ENCODE measurements at places on chromosomes 5 and 9.

DNA sequence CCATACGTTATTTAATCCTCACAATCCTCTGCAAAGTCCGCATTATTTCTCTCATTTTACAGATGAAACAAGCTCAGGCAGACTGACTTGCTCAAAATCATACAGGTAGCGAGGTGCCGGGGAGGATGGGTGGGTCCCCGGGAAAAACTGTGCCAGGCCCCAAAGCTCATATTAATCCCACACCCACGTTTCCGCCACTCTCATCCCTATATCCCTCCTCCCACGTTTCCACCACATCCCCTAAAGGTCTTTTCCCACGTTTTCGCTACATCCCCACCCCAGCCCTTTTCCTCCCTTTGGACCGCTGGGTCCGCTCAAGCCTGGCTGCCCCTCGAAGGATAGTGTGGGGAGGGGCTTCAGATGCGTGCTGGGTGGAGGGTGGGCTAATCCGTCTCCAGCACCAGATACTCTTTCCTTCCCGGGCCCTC is 434 bp upstream of the FSD1L start:
- DNase-seq, result no peak

DNA sequence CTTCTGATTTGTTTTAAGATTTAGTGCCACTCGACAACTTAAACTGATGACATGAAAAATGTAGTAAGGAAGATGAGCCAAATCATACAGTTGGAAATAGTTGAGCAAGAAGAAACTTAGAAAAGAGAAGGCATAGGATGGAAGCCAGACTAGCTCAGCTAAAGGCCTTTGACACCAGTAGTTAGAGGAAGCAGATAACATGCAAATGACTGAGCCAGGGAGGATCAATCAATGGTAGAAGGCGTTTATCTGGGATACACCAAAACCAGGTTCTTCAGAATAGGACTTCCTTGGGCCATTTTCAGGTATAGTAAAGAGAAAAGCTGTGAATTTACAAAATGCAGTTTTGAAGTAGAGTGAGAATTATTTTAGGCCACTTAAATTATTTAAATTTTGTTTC is 3.2 kb downstream of the TDRD7 start:
- no peak for DNase-seq

DNA sequence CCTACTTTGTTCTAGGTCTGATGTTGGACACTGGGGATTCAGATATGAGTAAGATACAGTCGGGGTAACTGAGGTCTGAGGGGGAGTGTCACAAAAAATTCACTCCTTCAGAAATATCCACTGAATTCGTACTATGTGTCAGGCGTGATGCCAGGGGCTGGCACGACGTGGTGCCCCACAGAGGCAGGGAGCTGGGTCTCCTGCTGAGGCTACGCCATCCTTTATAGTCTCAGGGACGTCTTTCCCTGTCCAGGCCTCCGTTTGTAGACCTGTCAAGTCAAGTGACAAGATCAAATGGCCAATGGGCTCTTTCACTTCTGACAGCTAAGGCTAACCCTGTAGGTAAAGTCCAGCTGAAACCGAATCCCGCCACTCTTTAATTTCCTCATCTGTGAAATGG is 118.8 kb upstream of the SMIM23 start:
- no peak for DNase-seq

DNA sequence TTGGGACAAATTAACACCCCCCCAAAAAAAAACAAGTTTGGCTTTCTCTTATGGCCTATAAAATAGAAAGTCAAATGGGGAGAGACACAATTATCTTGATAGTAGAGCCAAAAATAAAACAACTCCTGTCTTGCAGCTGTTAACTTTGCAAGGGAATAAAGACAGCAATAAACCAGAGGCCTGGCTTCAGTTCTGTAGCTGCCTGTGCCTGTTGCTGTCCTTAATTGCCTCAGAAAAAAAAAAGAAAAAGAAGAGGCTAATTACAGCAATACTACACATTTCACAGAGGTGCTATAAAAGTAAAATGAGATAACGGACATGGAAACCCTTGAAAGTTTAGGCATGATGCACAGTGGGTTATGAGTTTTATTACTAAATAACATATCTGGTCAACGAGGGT is 170.7 kb upstream of the IRX1 start:
- DNase-seq, result no peak

DNA sequence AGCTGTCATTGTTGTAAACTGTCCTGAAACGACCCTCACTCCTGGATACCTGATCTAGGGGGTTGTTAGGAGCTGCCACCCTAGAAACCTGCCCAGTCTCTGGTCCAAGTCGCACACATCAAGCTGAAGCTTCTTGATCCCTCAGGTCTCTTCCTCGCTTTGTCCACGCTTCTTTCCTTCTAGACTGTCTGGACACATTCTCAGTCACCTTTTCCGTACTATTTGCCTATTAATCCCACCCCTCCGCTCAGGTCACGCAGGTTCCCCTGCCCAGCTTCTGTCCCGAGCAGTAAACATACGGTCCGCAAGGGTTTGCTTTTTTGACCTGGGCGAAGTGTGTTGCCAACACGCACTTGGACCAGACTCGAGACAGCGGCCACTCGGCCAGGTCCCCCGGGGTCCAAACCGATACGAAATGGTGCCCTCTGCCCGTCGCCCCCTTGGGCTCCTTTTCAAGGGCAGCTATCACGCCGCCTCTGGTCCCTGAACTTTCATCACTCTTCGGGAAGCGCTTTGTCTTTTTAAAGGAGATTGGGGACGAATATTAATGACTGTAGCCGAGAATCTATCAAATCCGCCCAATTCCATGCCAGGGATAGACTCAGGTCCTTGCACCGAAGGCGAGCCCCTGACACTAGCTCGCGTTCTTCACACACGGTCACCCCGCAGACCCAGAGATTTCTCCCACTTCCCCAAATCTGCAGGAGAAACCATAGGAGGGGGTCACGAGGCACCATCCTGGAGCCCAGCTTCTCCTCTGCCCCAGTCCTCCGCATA is 814 bp downstream of the PLCXD3 start:
- no peak for DNase-seq
